ENCODE measurements at places on chromosomes 6 and 20. TPM values are rescaled to one million over a fixed set of nuclear protein-coding genes. Genes with fewer than 3 reads are reported as not detected.

Gene HLA-DQB2
- total RNA-seq, result not detected

Gene ANKEF1
- total RNA-seq, result 1.2 TPM

Gene SLC22A2
- not detected for total RNA-seq

Gene PACSIN1
- not detected for total RNA-seq

Gene IDH3B
- 128 TPM for total RNA-seq

Gene NTSR1
- 0.65 TPM for total RNA-seq

Gene DEF6
- under 0.01 TPM for total RNA-seq

Gene SPDEF
- not detected for total RNA-seq

Gene RIN2
- total RNA-seq, result 134 TPM

Gene CDK19
- 4.9 TPM for total RNA-seq

Measured in epithelial cell of umbilical artery (primary cell).